ENCODE measurements at places on chromosomes 12 and 14.

- DNase-seq: no peak
Observed at GRCh38 chr12:56838621-56839488, 75.7 kb downstream of the HSD17B6 start.

- DNase-seq: no peak
Observed at GRCh38 chr12:59383079-59383822, 212.6 kb upstream of the SLC16A7 start.

DNA sequence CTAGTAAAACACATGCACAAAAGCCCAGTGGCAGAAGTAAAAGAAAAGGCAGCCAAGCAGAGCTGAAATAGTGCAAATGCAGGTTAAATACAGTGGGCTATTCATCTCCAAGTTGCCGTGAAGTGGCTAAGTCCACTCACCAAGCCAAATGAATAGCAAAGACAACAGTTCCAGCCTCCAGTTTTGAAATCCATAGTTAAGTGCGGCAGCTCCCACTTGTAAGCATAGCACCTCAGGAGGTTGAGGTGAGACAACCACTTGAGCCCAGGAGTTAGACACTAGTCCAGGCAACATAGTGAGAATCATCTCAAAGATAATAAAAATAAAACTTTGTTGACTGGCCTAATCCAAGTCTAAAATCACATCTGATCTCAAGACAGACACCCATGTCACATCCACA is 9.8 kb upstream of the PHLDA1 start:
- no peak for DNase-seq

- no peak for DNase-seq
Observed at GRCh38 chr12:75581515-75581914, 70.1 kb upstream of the KRR1 start.

DNA sequence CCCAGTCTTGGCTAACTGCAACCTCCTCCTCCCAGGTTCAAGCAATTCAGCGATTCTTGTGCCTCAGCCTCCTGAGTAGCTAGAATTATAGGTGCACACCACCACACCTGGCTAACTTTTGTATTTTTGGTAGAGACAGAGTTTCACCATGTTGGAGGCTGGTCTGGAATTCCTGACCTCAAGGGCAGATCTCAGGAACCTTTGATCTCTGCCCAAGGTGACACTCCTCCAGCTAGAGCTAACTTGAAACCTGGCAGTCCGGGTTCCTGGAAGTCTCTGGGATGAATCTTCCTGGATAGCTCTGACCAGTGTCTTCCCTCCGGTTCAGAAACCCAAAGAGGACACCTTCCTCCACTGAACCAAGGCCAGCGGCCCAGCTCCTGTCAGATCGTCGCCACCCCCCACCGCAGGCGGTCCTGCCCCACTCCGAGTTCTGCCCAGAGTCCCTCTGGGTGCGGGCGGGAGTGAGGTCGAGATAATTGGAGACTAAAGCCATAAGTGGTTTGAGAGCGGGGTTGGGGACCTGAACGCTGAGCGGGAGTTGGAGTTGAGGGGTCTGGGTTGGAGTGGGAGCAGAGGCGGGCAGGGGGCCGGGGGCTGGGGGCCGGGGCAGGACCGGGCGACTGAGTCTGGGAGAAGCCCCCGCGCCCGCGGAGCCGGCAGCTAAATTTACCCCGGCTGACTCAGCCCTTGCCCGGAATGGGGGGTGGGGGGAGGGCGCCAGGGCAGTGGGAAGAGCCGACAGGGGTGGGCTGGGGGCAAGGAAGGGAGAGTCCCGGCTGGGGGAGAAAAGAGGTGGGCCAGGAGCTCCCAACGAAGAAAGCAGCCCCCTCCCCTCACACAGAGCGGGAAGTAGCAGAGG is 4.7 kb downstream of the DDN start:
- DNase-seq: no peak

DNA sequence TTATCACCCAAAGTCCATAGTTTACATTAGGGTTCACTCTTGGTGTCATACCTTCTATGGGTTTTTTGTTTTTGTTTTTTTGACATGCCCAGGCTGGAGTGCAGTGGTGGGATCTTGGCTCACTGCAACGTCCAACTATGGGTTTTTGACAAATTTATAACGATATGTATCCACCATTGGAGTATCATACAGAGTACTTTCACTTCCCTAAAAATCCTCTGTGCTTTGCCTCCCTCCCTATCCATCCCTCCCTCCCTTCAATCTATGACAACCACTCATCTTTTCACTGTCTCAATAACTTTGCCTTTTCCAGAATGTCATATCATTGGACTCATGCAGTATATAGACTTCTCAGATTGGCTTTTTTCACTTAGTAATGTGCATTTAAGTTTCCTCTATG is 139.0 kb upstream of the CCDC198 start:
- no peak for DNase-seq
